Neural progenitor cell (in vitro differentiated cells): ENCODE measurements at places on chromosomes 2 and 18.

DNA sequence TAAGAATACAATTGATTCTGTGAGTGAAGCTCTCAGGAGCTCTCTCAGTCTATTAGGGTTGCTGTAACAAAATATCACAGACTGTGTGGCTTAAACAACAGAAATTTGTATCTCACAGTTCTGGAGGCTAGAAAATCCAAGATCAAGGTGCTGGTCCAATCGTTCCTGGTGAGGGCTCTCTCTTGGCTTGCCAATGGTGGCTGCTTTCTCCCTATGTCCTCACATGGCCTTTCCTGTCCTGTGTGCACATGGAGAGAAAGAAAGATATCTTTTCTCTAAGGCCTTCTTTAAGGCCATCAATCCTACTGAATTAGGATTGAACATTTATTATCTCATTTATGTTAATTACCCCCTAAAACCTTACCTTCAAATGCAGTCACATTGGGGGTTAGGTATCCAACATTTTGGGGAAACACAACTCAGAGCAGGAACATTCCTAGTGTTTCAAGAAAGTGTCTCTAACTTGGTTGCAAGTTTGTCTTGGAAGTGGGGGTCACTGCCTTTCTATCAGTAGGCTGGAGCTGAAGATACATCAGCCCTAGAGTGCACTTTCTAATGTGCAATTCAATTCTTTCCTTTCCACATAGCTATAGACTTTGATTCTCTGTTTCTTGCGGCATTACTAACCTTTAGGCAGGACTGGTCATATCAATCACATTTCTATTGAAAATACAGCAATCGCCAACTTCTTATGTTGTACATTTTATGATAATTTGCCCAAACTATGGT lies 24.8 kb downstream of the TFPI start:
- no peak for DNase-seq

DNA sequence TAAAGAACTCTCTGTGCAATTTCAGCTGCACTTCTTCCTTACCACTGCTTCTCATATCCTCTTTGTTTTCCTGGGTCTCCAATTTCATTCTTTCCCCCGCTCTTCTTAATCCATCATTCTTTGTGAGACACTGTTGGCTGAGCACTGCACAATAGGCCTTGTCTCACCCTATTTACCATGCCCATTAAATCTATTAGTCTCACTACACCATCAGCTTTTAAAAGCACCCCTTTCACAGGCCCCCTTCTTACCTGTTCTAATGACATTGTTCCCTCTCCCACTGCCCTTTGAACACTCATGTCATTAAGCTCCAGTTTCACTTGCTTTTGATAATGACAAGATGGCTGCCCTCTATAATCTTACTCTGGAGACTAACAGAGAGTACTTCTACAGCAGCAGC lies 404.1 kb upstream of the ACVR2A start:
- DNase-seq = peak; percentile 72

- DNase-seq = no peak
Observed at GRCh38 chr2:237876061-237876526, 16.7 kb downstream of the RAMP1 start.

- DNase-seq = no peak
Observed at GRCh38 chr18:58606236-58606635, 22.7 kb downstream of the ALPK2 start.

- no peak for DNase-seq
Observed at GRCh38 chr18:7329016-7329415, 98.1 kb downstream of the LRRC30 start.
